H54 (cell line): ENCODE measurements at places on chromosomes 16 and 17.

GRCh38 chr16:200388-200787 lies 20.1 kb downstream of the HBQ1 start:
- DNase-seq = no peak

- peak; percentile 23 for DNase-seq
These were observed 144.8 kb downstream of the GSG1L start for GRCh38 chr16:27918755-27919154.

- DNase-seq = no peak
These were observed 73.4 kb upstream of the TNRC6C start for GRCh38 chr17:77884967-77885641.

DNA sequence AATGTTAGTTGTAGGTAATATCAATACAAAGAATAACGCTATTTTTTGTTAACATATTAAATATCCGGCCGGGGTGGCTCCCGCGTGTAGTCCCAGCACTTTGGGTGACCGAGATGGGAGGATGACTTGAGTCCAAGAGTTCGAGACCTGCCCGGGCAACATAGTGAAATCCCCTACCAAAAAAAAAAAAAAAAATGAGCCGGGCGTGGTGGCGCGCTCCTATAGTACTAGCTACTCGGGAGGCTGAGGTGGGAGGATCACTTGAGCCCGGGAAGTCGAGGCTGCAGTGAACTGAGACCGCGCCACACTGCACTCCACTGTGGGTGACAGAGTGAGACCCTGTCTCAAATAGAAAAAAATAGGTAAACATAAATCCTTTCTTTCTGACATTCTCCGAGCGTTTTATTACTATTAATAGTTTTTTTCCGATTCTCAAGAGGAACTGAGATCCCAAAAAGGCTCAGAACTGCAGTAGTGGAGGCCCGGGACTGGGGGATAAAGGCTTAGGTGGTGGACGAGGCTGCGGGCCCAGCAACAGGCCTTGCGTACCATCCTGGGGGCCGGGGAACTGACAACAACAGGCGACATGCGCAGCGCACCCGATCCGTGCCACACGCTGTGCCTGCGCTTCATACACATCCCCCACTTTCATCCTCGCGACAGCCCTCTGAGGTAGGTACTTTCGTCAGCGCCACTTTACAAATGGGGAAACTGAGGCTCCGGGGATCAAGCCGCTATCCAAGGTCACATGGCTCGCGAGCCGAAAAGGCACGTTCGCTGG lies 919 bp downstream of the N4BP1 start:
- DNase-seq = no peak

DNA sequence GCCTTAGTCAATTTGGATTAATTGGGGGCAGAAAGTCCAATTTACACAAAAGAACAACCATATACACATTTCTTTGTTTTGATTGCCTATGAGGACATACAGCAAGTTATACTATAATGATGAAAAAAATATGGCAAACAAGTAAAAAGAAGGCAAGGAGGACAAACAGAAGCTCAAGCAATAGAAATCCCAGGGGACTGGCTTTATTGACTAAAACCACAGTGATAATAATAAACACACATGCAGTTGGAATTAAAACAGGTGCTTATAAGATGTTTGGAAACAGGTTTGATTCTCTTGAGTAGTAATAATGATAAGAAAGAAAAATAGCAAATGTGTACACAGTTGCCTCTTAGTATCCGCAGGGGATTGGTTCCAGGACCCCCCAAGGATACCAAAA lies 176.4 kb downstream of the SHISA9 start:
- DNase-seq = no peak

GRCh38 chr16:57192146-57192545 lies 6.0 kb downstream of the RSPRY1 start:
- DNase-seq = no peak

DNA sequence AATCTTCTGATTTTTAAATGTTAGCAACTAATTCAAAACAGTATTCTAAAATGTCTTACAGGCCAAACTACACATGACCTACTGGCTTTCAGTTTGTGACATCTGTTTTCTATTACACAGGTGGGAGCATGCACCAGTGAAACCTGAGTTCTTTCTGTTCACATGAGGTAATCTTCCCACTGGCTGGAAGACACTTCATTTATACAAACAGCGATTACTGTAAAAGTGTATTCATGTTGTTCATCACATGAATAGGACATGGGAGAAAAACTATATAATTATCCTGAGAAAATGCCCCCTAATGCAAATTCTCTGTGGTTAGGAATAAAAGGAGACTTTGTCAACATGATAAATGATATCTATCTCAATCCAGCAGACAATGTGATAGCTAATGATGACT lies 11.1 kb upstream of the PIK3R5 start:
- DNase-seq = no peak

GRCh38 chr16:84548971-84549844 lies 44.7 kb upstream of the MEAK7 start:
- no peak for DNase-seq

DNA sequence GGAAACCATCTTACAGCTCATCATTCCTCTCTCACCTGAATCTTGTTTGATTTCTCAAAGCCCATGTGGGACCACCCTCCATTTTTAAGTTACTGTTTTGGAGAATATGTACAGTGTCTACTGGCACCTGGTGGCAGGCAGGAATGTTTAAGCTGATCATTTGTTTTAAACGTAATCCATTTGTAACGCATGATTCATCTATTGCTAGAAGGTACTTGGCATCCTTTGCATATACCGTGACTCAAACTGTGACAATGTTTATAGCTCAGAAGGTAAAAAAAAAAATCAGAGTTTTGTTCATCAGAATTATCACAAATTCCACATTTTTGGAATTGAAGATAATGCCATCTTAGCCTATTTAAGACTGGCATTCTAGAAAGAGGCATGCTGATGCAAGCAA lies 1007.5 kb upstream of the EEF2KMT start:
- no peak for DNase-seq

DNA sequence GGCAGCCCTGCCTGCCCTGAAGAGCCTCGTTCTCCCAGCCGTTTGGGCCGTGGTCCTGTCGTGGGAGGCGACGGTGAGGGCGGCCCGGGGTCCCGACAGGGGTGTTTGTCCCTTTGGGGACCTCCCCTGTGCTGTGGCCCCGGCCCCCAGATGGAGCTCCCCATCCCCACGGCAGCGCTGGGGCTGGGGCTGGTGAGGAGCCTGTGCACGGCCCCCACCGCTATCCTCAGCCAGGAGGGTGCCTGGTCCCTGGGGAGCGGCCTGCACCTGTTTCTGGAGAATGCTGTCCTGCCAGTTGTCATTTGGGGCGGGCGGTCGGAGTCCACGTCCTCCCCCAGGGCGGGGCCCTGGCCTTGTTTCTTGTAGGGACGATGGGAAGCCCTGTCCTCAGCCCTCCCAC lies 6.6 kb downstream of the CAPN15 start:
- DNase-seq = no peak

DNA sequence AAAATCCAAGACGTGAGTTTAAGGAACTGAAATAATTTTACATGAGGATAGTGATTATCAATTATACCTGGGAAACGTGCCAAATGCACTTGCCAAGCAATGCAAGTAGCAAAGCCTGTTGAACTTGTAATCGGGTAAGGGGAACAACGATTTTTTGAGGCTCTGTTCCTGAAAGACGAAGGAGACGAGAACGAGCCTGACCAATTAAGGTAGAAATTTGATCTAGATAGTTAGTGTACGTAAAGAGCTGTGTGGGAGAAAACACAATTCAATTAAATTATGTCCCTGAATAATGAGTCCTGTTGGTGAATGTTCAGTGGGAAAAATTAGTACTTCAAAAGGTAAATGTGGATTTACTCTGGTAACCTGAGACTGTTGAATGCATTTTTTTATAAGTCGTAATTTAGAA lies 17.7 kb upstream of the KCTD5 start:
- DNase-seq = no peak

DNA sequence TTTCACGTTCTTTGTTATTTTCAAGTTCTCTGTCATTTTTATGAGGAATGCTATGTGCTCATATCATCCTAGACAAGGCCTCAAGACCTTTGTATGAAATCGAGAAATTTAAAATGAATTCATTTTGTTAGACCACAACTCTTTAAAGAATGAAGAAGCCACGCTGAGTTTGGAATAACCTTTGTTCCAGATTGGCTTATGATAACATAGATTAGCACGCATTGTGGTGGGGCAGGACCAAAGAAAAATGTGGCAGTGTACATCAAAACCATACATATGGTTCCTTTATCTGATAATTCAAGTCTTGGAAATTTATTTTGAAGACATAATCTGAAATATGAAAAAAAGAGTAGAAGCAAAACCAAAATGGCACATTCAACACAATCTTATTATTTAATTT lies 2.2 kb downstream of the HSD17B2 start:
- DNase-seq = no peak

- peak; percentile 92 for DNase-seq
These were observed 548 bp downstream of the TBX2 start for GRCh38 chr17:61400066-61400716.

- no peak for DNase-seq
These were observed 610 bp downstream of the RFNG start for GRCh38 chr17:82050761-82051641.

DNA sequence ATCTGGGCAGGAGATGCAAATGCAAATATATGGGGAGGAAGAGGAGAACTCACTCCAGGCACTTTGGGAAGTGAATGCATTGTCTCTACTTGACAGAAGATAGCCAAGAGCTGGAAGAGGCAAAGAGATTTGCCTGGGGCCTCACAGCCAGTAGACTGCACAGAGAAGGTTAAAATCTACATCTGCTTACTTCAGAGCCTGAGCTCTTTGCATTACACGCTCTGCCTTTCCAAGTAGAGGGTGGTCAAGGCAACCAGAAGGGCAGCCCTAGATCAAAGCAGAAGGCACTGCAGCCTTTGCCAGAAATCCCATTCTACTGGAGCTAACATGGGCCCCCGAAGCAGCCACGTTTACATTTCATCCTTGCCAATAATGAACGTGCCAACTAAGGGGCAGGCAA lies 407.2 kb upstream of the CCL2 start:
- DNase-seq = no peak

DNA sequence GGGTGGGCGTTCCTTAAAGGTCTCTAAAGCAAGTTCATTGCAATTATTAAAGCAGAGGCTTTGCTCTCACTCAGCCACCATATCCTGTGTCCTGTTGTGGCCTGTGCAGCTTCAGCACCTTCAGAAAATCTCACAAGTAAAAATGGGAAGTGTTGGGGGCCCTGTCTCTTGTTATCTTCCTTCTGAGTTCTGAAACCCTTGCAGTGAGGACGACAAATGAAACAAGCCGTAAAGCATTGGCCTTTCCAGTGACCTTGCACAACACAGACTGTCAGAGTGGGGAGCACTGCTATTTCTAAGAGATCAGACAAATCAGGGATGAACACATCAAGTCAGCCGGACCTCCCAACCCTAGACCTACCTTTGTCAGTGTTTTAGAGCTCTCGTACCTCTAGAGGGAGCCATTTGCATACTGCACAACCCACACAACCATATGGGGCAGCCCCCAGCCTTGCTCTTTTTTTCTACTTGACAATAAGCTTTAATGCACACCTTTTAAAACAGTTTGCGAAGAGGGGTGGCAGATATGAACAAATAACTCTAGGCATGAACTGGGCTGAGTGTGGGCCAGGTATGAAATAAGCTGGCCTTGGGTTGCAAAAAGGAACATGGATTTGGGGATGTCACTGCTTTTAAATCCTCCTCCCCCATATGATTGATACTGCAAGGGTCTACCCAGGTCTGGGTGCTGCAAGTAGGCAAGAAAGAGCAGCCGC lies 89.8 kb downstream of the KATNIP start:
- peak; percentile 28 for DNase-seq

DNA sequence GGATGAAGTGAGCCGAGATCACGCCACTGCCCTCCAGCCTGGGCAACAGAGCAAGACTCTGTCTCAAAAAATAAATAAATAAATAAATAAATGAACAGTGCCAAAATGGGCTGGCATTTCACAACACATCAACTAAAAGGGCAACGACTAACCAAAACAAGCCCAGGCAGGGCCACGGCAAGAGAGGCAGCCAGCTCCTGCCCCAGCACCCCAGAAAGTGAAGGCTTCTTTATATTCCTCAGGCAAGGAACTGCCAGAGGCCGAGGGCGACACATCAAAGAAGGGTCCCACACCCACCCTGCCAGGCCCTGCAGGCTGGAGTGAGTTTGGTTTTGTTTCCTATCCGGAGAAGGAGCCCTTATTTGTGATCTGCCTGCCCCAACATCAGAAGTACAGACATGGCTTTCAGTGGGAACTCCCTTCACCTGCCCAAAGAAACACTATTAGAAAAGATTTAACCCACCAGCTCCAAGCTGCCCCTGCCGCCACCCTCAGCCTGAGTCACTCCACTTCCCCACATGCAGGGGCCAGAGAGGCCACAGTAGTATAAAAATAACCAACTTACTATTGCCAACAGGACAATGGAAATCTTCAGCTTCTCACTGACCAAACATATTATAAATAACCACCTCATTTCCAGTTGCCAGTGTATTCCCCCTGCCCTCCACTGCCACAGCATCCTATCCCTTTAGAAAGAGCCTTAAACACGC lies 8.0 kb downstream of the FBXO31 start:
- no peak for DNase-seq

- no peak for DNase-seq
These were observed 52.5 kb downstream of the LITAF start for GRCh38 chr16:11534262-11534661.

DNA sequence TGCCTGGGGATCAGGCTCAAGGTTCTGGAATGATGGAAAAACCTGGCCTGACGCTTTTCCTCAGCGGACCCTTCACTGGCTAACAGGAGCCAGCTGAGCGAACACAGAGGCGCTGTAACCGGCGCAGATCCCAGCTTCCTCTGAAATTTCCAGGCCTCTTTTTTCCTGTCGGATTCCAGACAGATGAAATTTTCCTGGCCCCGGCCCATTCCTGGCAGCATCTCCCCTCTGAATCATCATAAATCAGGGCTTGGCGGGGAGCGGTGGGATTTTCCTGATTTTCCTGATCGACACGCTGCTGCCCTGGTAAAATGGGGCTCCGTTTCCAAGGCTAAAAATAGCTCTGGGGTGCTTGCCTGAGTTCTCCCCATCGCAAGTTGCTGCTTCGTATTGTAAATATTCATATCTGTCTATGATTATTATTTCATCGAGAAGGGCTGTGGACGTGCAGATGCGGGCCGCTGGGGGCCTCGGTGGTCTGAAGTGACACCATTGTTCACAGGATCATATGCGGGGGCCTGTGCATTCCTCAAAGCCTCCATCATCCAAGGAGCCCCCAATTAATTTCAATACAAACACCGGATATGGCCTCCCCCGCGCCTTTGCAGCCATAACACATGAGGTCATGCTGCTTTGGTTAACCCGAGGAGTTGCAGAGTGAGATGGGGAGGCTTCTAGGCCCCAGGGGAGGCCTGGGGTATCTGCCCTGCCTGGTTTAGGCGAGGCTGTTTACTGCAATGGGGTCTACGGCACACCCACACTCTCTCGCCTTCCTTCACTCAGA lies 45.8 kb upstream of the ETV4 start:
- DNase-seq = peak; percentile 73

- no peak for DNase-seq
These were observed 22.9 kb downstream of the ZNHIT3 start for GRCh38 chr17:36509272-36509985.
